ENCODE measurements at places on chromosomes 7 and 10. TPM values are rescaled to one million over a fixed set of nuclear protein-coding genes. Genes with fewer than 3 reads are reported as not detected.
A peak's percentile ranks its signal among the peaks of the same experiment; 100 is the strongest.

TMEM196 gene
- total RNA-seq = not detected

NPFFR1 gene
- total RNA-seq = not detected

INHBA gene
- not detected for total RNA-seq

BTBD16 gene
- not detected for total RNA-seq

OR2A12 gene
- not detected for total RNA-seq

GRCh38 chr10:130631142-130632096 is 495.2 kb downstream of the GLRX3 start:
- H3K4me1 ChIP-seq = no peaks in the 10 kb centered on the region
- DNase-seq = no peak
- H3K27ac ChIP-seq = no peak overlapping the region
- H3K36me3 ChIP-seq = no peaks in the 10 kb centered on the region

DNA sequence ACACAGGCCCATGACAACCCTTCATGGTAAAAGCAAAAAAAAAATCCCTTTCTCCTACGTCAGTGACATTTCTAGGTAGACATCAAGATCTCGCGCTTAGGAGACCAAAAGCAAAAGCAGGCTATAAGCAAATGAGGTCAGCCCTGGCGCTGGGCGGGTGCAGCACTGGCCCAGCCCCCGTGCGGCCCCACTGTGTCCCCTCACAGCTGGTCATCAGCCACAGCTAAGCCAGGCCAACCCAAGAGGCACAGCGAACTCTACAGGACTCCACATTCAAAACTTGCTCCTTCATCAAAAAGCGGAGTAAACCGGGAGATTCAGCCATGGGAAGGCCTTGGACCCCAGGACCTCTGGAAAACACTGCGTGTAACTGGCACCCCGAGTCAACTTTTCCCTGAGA is 113.7 kb downstream of the PTPRN2 start:
- H3K27ac ChIP-seq = no peak overlapping the region
- no peaks in the 10 kb centered on the region for H3K36me3 ChIP-seq
- DNase-seq = no peak

DNA sequence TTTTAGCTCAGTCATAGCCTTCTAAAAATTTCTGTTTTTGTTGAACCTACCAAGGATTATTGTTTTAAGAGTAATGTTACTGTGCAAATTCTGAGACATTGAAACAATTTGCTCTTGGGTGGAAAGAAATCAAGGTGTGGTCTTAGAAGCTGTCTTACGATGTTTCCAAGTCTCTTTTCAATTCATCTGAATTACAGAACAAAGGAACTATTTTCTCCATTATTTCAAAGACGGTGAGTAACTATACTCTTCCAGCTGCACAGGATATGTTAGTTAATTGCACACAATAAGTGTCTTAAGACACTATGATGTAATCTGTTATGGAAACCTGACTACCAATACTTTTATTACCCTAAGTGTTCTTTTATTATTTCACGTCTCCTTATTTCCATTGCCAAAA is 106.8 kb upstream of the POM121L12 start:
- no peaks in the 10 kb centered on the region for H3K27me3 ChIP-seq
- DNase-seq = no peak
- H3K4me1 ChIP-seq = no peaks in the 10 kb centered on the region
- H3K27ac ChIP-seq = no peak overlapping the region

- H3K27ac ChIP-seq = no peak overlapping the region
- no peak overlapping the region for H3K4me3 ChIP-seq
- peaks cover 2% of the 10 kb centered on the region for H3K27me3 ChIP-seq
- H3K4me1 ChIP-seq = no peaks in the 10 kb centered on the region
Measured at GRCh38 chr7:88243345-88243909, 23.6 kb upstream of the SRI start.

- no peaks in the 10 kb centered on the region for H3K27me3 ChIP-seq
- no peaks in the 10 kb centered on the region for H3K4me1 ChIP-seq
- no peak overlapping the region for H3K27ac ChIP-seq
Measured at GRCh38 chr7:151866761-151867655, 9.9 kb downstream of the PRKAG2 start.

- H3K4me3 ChIP-seq = peak overlapping the region; percentile 77
- H3K36me3 ChIP-seq = peaks cover 30% of the 10 kb centered on the region
- no peak for DNase-seq
- peaks cover 93% of the 10 kb centered on the region for H3K4me1 ChIP-seq
- H3K27me3 ChIP-seq = no peaks in the 10 kb centered on the region
Measured at GRCh38 chr10:80485946-80486764, 32.0 kb downstream of the TSPAN14 start.

DNA sequence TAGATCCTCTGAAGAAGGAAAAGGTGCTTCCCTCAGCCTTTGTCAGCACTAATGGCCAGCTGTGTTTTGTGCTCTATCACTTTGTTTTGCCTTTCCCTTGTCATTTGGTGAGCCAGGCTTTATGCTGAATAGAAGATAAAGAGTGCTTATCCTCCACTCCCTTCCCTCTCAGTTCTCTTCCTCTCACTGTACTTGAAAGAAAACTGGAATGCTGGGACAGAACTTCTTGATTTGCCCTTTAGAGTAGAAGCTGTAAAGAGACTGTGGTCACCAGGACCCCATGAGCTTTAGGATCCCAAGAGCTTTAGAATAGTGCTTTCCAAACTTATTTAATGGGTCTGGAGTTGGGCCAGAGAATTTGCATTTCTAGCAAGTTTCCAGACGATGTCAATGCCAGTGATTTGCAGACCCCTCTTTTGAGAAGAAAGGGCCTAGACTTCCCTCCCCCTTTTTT is 81.4 kb downstream of the LRRC4 start:
- DNase-seq = no peak
- H3K36me3 ChIP-seq = no peaks in the 10 kb centered on the region
- H3K27ac ChIP-seq = no peak overlapping the region

- no peaks in the 10 kb centered on the region for H3K27me3 ChIP-seq
- no peaks in the 10 kb centered on the region for H3K4me1 ChIP-seq
- no peak overlapping the region for H3K27ac ChIP-seq
- no peaks in the 10 kb centered on the region for H3K36me3 ChIP-seq
- no peak overlapping the region for H3K4me3 ChIP-seq
Measured at GRCh38 chr7:11410656-11411644, 421.0 kb downstream of the THSD7A start.

- H3K27ac ChIP-seq = no peak overlapping the region
- DNase-seq = peak; percentile 73
- H3K4me3 ChIP-seq = no peak overlapping the region
- peaks cover 35% of the 10 kb centered on the region for H3K36me3 ChIP-seq
Measured at GRCh38 chr7:5704534-5704922, 76.9 kb downstream of the RNF216 start.

- H3K4me3 ChIP-seq = no peak overlapping the region
- H3K36me3 ChIP-seq = peaks cover 7% of the 10 kb centered on the region
- H3K27ac ChIP-seq = no peak overlapping the region
- no peaks in the 10 kb centered on the region for H3K27me3 ChIP-seq
Measured at GRCh38 chr7:142860968-142861367, 6.1 kb downstream of the EPHB6 start.

DNA sequence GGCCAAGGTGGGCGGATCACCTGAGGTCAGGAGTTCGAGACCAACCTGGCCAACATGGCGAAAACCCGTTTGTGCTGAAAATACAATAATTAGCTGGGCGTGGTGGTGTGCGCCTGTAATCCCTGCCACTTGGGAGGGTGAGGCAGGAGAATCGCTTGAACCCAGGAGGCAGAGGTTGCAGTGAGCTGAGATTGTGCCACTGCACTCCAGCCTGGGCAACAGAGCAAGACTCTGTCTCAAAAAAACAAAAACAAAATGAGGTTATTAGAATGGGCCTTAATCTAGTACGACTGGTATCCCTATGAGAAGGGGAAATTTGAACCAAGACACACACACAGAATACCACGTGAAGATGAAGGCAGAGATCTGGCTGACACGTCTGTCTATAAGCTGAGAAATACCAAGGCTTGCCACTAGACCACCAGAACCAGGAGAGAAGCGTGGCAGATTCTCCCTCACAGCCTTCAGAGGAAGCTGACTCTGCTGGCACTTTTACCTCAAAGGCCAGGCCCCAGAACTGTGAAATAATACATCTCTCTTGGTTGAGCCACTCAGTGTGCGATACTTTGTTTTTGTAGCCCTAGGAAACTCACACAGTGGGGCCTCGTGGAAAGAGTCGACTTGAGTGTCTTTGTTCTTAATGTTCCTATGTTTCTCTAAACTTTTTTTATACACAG is 59.6 kb downstream of the TMEM209 start:
- H3K36me3 ChIP-seq = no peaks in the 10 kb centered on the region
- H3K27me3 ChIP-seq = no peaks in the 10 kb centered on the region
- H3K27ac ChIP-seq = no peak overlapping the region
- H3K4me3 ChIP-seq = no peak overlapping the region
- peaks cover 16% of the 10 kb centered on the region for H3K4me1 ChIP-seq

GRCh38 chr10:97215619-97216260 is 30.0 kb upstream of the SLIT1 start:
- H3K4me1 ChIP-seq = peaks cover 7% of the 10 kb centered on the region
- DNase-seq = no peak
- no peak overlapping the region for H3K4me3 ChIP-seq
- no peak overlapping the region for H3K27ac ChIP-seq
- H3K36me3 ChIP-seq = no peaks in the 10 kb centered on the region
- H3K27me3 ChIP-seq = no peaks in the 10 kb centered on the region

DNA sequence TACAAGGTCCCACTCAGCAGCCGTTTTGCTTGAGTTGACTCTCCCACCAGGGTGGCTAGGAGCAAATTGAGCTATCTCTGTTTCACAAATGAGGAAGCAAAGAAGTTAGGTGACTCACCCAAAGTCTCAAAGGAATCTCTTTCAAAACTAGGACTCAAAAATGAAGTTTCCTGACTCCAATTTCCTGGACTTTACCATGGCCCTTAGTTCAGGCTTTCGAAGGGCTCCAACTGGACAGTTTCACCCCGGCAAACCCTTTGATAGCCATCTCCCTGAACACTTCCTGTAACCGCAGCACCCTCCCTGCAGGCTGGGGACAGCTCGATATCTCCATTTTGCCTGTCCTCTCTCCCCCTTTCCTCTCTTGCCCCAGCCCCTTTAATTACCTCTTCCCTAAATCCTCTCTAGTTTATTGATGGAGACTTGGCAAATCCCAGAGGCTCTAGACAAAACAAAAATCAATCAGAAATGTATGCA is 4.7 kb upstream of the AFAP1L2 start:
- DNase-seq = no peak
- peaks cover 17% of the 10 kb centered on the region for H3K27me3 ChIP-seq
- no peak overlapping the region for H3K27ac ChIP-seq
- H3K36me3 ChIP-seq = no peaks in the 10 kb centered on the region

Data from CD4-positive, CD25-positive, alpha-beta regulatory T cell (primary cell).